Stimulated activated CD4-positive, alpha-beta T cell treated with anti-CD3 and anti-CD28 coated beads, Interleukin-4, amount 100 ng/mL, for 24 hours (primary cell): ENCODE measurements at places on chromosomes 3 and 15.

DNA sequence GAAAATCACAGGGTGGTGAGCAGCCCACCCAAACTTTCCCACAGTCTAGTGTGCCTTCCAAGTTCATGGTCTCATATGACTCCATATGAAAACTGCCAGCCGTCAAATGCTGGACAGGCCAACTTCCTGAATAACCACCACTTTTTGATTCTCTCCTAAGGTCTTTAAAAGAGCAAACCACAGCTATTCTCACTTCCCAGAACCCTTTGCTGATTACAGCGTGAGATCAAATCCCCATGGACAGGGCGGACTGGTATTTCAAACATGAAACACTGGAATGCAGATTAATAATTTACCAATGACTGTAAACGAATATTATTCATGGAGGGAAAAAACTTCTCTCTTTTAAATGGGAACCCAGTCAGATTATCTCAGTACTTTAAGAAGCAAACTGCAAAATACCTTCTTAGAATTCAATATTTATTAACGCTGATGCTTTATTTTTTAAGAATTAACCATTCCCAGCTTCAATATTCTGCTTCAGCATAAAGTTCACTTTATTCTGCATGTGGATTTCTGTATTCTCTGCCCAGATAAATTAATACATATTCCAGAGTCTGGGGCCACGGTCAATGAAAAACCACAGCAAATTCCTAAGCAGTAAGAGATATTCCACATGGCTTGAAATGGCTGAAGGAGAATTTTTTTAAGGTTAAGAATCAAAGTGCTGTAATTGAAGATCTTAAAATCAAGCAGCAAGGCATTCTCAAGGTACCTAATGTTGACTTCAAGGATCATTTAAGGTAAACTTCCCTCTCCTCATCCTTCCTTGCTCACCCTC lies 42.9 kb downstream of the MYO1E start:
- no peak for DNase-seq

GRCh38 chr3:57094575-57094974 lies 34.1 kb downstream of the SPATA12 start:
- no peak for DNase-seq

DNA sequence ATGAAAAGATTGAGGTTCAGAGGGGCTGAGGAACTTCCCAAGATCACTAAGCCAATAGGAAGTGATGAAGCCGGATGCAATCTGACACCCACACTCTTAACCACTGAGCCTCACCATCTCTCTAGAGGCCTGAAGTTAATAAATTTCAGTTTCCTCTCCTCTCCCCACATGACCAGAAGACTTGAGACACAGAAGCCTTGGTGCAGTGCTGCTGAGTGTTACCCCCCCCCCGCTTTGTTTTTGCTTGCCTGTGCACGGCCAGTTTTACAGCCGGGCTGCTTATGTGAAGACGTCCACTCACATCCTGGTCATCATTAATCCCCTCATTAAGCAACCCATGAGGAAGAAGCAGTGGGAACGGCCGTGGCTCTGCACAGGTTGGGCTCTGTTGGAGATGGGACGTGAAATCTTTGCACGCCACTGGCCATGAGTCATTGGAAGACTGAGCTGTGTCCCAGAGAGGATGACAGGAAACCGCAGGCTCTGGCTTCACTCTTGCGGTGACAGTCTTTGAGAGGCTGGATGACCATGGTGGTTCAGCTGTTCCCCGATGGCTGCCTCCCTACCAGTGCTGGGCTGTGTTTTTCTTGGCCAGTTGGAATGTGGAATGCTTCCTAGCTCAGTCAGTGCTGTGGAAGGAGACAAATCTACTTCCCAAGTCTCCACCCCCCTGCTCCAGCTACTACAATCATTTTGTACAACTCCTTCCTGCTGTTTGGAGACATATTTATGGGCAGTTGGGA lies 232.6 kb upstream of the LRTM1 start:
- DNase-seq: no peak

DNA sequence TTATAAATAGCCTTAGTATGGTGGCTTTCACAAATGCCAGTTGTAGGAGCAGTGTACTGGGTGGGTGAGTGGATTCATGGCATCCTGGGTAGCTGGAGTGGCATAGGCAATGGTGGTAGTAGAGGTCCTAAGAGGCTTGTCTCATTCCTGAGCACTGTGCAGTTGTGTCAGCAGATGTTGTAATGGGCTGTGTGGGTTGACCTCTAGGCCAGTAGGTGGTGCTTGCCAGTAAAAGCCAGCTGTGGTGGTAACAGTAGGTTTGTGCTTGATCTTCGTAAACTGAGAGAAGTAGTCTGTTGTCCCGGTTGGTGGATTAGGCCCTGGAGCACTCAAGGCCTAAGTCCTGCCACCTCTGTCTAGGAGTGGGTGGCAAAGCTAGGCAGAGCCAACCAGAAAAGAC lies 149.7 kb upstream of the SUCLG2 start:
- no peak for DNase-seq

DNA sequence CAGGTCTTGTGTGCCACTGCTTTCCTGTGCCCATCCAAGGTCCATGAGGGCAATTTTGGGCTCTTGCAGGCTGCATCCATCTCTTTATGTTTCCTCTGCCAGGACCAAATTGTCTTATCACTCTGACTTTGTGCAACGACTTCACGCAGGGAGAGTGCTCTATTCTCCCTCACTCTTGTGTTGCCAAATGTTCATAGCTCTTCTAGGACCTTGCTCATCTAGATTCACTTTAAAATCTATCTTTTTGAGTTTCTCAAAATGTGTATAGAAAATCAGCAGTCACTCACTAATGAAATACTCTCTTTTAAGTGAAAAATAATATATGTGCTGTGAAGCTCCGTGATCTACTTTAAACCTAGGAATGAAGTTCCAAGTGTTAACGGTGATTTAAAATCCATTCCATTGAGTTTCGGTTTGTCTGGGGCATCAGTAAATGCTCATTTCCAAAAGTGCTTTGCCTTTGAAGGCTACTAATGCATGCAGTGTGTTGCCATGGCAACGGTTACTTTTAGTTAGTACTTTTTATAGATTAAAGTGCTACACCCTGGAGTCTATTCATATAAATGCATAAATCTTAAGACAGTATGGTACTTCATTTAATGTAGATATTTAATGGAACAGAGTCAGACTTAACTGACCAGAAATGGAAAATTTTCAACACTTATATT lies 46.6 kb upstream of the GOLGA8J start:
- DNase-seq: no peak

- no peak for DNase-seq
These were observed 191.3 kb downstream of the ADAMTSL3 start for GRCh38 chr15:83845230-83845629.

- DNase-seq: no peak
These were observed 17.9 kb upstream of the TM4SF1 start for GRCh38 chr3:149395107-149396089.

GRCh38 chr3:184679056-184679816 lies 32.6 kb downstream of the MAGEF1 start:
- DNase-seq: no peak

DNA sequence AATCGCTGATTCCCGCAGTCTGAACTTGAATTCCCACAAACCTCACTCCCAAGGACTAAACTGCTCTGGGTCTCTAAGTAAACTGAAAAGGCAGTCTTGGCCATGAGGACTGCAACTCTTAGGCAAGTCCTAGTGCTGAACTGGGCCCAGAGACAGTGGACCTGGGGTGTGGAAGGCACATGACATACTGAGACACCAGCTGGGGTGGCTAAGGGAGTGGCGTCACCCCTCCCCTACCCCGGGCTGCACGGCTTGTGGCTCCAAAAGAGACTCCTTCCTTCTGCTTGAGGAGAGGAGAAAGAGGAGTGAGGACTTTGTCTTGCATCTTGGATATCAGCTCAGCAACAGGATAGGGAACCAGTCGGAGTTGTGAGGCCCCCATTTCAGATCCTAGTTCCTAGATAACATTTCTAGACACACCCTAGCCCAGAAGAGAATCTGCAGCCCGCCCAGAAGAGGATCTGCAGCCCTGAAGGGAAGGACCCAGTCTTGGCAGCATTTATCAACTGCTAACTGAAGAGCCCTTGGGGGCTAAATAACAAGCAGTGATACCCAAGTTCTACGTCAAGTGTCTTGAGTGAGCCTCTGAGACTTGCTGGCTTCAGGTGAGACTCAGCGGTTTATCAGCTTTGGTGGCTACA lies 110.7 kb upstream of the C3orf80 start:
- DNase-seq: no peak

- DNase-seq: no peak
These were observed 37.4 kb upstream of the DCP1A start for GRCh38 chr3:53384465-53385423.

DNA sequence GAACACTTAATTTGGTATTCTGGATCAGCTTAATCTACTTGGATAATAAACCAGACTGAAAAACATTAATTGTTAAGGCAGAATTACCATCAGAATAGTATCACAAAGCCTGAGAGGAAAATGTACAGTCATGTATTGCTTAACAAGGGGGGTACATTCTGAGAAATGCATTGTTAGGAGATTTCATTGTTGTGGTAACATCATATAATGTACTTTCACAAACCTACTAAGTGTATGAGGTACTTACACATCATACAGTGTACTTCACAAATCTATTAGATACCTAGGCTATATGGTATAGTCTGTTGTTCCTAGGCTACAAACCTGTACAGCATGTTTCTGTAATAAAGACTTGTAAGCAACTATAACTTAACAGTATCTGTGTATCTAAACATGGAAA lies 68.2 kb downstream of the NBEAL2 start:
- no peak for DNase-seq

- DNase-seq: peak; percentile 23
These were observed 136.7 kb upstream of the DAZL start for GRCh38 chr3:16741890-16742289.
